A549 treated with GW870086 at 1 μM for 4 hours (cell line): ENCODE measurements at places on chromosomes 2 and 18. TPM values are rescaled to one million over a fixed set of nuclear protein-coding genes. Genes with fewer than 3 reads are reported as not detected.

Gene VAMP5
- total RNA-seq, result 0.28 to 0.31 TPM in 2 of 5 replicates, not detected in the others

Gene ZNF396
- 0.61 to 1.00 TPM (median 0.75 TPM) in 5 replicates for total RNA-seq

Gene PAIP2B
- total RNA-seq, result 0.19 to 0.30 TPM (median 0.28 TPM) in 5 replicates

Gene MC5R
- total RNA-seq, result not detected in 5 replicates

Gene HOXD13
- 0.16 to 0.35 TPM (median 0.19 TPM) in 5 replicates for total RNA-seq

Gene NT5DC4
- not detected in 5 replicates for total RNA-seq

Gene UBE2E3
- 62.5 to 76.2 TPM (median 69.6 TPM) in 5 replicates for total RNA-seq

Gene RGPD4
- 0.03 to 0.09 TPM (median 0.06 TPM) in 4 of 5 replicates, not detected in the other for total RNA-seq
